ACHN (cell line): ENCODE measurements at places on chromosomes 4 and X.

GRCh38 chr4:45327544-45327943 is 601.2 kb upstream of the GNPDA2 start:
- DNase-seq = no peak

GRCh38 chrX:37380924-37381323 is 31.8 kb downstream of the PRRG1 start:
- peak; percentile 64 for DNase-seq

GRCh38 chrX:124033821-124034220 is 72.3 kb downstream of the STAG2 start:
- no peak for DNase-seq

DNA sequence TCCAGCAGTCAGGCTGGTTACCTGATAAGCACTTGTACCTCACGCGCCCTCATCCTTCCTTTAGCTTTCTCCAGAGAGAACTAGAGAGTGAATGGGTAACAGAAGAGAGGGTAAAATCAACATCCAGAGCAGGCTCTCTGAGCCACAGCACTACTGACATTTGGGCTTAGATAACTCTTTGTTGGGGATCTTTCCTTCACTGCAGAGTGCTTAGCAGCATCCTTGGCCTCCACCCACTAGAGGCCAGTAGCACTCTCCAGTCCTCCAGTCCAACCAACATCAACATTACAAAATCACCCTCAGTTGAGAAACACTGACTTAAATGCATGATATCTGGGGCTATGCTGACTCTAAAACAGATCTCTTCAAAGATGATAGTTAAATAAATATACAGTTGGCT is 220.7 kb downstream of the TACR3 start:
- DNase-seq = no peak

- peak; percentile 6 for DNase-seq
Measured at GRCh38 chr4:163137581-163137980, 29.1 kb downstream of the NAF1 start.
